Osteoblast (primary cell): ENCODE measurements at places on chromosomes 1 and 21. TPM values are rescaled to one million over a fixed set of nuclear protein-coding genes. Genes with fewer than 3 reads are reported as not detected.

DNA sequence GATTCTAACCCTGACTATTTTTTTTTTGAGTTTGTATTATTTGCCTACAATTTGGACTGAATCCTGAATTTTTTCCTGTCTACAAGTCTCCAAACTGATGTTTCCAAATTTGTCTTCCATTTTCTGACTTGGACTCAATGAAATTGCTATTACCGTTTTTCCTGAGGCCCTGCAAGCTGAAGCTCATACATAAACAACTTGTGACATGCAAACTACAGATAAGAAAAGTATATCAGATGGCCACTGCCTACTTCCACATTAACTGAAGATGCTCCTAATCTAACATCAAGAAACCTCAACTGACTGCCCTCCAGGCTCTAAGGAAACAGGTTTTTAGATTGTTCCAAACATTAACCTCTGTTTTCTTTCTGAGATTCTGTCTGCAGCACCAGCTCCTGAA, 51.1 kb upstream of the KLHDC7A start:
- DNase-seq: no peak

- DNase-seq: peak; percentile 92
These were observed 2.4 kb downstream of the CCN1 start for GRCh38 chr1:85582687-85583591.

GRCh38 chr1:222223010-222223409, 324.9 kb downstream of the HHIPL2 start:
- DNase-seq: no peak

DNA sequence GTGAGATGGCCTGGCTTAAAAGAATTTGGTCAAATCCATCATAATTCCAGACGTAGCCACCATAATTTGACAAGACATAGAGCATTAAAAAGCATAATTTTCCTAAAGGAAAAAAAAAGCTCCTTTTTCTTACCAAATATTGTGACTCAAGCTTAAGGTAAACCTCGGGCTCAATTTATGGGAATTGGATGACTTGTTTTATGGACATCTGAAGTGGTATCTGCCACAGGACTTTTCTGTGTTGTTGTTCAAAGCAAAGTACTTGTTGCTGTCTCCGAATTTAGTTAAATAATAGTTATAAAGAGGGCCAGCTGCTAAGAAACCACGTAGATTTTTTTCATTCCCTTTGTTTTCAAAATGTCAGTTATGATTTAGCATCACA, 1.1 kb downstream of the MPZL1 start:
- DNase-seq: no peak

GRCh38 chr1:46735708-46736324, 16.9 kb upstream of the EFCAB14 start:
- no peak for DNase-seq

DNA sequence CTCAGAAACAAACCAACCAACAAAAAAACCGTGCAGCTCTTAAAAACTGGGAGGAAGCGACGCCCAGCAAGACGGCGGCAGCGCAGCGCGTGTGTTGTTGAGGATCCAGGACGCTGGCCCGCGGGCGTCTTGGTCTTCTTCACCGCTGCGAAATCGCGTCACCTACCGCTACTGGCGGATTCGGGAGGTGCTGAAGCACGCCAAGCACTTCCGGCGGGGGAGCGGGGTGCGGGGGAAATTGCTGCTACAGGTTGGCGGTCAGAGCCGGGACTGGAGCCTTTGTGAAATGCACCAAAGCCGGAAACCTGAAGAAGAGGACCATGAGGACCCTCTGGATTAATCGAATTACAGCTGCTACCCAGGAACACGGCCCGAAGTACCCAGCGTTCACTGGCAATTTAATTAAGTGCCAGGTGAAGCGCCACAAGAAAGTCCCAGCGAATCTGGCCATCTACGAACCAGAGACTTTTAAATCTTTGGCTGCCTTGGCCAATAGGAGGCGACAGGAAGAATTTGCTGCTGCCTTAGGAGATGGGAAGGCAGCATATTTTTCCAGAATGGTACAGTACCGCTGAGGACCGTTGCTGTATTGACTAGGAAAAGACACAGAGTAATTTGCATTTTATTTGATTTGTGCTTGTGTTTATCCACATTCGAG, 11.9 kb upstream of the RIPPLY3 start:
- no peak for DNase-seq

DNA sequence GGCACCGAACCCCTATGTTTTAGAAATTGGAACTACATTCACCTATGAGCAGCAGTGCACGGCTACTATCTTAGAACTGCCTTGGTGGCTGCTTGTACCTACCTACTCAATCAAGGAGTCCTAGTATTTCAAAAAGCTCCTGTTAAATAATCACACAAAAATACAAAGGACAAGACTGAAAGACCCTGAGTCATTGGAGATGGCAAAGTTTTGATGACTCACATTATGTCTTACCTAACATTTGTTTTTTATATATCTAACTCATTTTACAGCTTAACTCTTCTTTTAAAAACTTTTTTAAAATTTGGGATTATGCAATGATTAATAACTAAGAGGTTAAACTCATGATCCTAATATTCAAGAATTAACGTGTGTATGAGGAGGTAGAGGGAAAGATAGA, 1206.0 kb upstream of the TMPRSS15 start:
- DNase-seq: no peak

Gene TTC39A
- 0.72 and 0.88 TPM in 2 replicates for total RNA-seq
